ENCODE measurements at places on chromosomes 12 and 14. TPM values are rescaled to one million over a fixed set of nuclear protein-coding genes. Genes with fewer than 3 reads are reported as not detected.

LUM gene
- not detected for total RNA-seq

NKX2-8 gene
- not detected for total RNA-seq

TEX52 gene
- total RNA-seq = 0.16 TPM

SMCO2 gene
- 0.45 TPM for total RNA-seq

RAD9B gene
- total RNA-seq = 0.75 TPM

AVPR1A gene
- total RNA-seq = not detected

KIF26A gene
- total RNA-seq = 0.45 TPM

TAS2R19 gene
- 3.5 TPM for total RNA-seq

HECTD4 gene
- total RNA-seq = 45.9 TPM

PLA2G1B gene
- total RNA-seq = not detected

DEGS2 gene
- total RNA-seq = not detected

LRRC10 gene
- total RNA-seq = not detected

B3GNT4 gene
- total RNA-seq = 0.36 TPM

FIGNL2 gene
- 0.25 TPM for total RNA-seq

CACNA2D4 gene
- 12.3 TPM for total RNA-seq

SIX4 gene
- 0.82 TPM for total RNA-seq

RTN1 gene
- total RNA-seq = not detected

B4GALNT3 gene
- total RNA-seq = 14.3 TPM

TAMALIN gene
- total RNA-seq = 2.1 TPM

LMNTD1 gene
- not detected for total RNA-seq

ADAM20 gene
- 0.23 TPM for total RNA-seq

KLRC2 gene
- not detected for total RNA-seq

BBOF1 gene
- total RNA-seq = 0.75 TPM

OVCH1 gene
- total RNA-seq = not detected

SLC25A47 gene
- not detected for total RNA-seq

NEK9 gene
- 67.6 TPM for total RNA-seq

GLI1 gene
- total RNA-seq = 2.2 TPM

CDCA3 gene
- total RNA-seq = 77.3 TPM

FOXA1 gene
- total RNA-seq = not detected

KRT85 gene
- total RNA-seq = not detected

Measured in T-helper 2 cell treated with Interferon-gamma antibody and Interleukin-4, amounts not matched to agents 100 ng/mL and 5 ng/mL, for 36 hours (primary cell).